ENCODE measurements at places on chromosomes 12 and 14. TPM values are rescaled to one million over a fixed set of nuclear protein-coding genes. Genes with fewer than 3 reads are reported as not detected.

DNA sequence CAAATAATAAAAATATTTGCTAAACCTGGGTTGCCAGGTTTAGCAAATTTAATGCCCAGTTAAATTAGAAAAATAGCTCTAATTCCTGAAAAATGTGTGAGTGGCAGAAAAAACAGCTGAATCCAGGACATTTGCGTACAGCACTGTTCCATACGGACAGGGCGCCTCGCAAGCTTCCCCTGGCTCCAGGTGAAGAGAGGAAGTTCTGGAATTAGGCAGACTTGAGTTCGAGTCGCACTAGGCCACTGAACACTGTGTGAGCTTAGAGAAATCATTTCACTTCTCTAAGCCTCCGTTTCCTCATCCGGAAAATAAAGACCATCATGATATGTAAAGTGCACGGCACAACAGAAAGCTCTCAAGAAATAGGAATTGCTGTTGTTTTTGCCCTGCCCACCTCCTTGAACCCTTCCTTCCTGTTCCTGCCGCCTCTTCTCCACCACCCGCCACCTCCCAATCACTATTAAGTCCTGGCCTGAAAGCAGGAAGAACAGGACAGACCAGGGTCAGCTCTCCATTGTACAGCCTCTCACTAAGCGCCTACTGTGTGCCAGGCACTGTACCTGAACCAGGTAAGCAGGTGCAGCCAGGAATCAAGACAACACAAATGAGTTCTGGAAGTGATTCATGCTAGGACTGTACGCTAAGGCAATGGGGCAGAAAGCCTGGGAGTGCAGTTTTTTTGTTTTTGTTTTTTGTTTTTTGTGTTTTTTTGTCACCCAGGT lies 763 bp upstream of the PHETA1 start:
- DNase-seq = no peak

GRCh38 chr12:107491856-107492255 lies 193.7 kb upstream of the PWP1 start:
- DNase-seq = no peak

The ACOT6 gene
- not detected for total RNA-seq

The CEBPE gene
- not detected for total RNA-seq

DNA sequence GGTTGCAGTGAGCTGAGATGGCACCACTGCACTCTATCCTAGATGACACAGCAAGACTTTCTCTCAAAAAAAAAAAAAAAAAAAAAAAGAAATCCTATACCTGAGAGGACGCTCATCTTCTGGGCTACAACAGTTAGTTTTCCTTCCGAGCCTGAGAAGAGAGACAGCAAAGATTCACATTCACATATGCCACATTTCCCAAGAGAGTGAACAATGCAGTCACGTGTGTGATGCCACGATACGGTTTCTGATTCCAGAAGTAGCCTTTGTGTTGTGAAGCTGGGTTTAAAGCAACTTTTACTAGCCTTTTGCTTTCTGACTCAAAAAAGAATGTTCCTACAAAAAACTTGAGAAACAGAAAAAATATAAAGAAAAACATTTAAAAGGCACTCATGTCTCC lies 19.5 kb downstream of the GCN1 start:
- DNase-seq = no peak

The TEX22 gene
- total RNA-seq = 2.7 TPM

GRCh38 chr14:40656311-40656710 lies 950.4 kb upstream of the LRFN5 start:
- DNase-seq = no peak

DNA sequence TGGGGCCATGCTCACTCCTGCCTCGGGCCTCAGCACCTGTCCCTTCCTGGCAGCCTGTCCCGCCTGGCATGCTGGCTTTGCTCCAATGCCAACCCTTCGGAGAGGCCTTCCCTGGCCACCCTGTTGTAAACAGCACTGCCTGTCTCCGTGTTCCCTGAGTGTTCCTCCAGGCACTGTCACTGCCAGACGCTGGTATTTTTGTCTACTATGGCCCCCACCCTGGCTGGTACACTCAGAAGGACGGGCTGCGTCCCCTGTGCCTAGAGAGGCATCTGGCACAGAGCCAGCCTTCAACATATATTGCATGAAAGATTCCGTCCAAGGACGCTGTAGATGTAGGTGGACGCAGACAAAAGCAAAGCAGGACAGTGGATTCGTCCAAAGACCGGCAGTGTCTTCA lies 2.7 kb upstream of the ASPG start:
- no peak for DNase-seq

- DNase-seq = no peak
Measured at GRCh38 chr12:108806346-108806745, 51.0 kb downstream of the SSH1 start.

- DNase-seq = no peak
Measured at GRCh38 chr12:65090461-65090860, 30.6 kb downstream of the WIF1 start.

- DNase-seq = no peak
Measured at GRCh38 chr12:120118321-120119061, 1.9 kb upstream of the RAB35 start.

DNA sequence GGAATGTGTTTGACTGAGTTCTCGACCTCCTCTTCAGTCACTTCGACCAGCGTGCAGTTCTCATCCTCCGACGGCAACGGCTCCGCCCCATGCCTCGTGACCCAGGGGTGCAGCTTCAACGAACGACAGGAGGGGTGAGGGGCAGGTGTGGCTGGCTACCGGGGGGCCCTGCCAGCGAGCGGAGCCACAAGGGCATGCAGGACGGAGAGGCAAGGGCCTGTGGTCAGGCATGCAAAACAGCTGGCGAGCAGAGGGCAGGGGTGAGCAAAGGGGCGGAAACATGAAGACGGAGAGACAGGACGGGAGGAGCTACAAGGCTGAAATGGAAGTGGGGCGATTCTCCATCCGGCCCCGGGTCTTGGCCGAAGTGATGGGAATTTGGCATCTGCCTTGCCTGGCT lies 38.7 kb downstream of the P2RX4 start:
- DNase-seq = no peak

- no peak for DNase-seq
Measured at GRCh38 chr12:101901777-101902176, 24.4 kb downstream of the DRAM1 start.

The FGF6 gene
- total RNA-seq = not detected

DNA sequence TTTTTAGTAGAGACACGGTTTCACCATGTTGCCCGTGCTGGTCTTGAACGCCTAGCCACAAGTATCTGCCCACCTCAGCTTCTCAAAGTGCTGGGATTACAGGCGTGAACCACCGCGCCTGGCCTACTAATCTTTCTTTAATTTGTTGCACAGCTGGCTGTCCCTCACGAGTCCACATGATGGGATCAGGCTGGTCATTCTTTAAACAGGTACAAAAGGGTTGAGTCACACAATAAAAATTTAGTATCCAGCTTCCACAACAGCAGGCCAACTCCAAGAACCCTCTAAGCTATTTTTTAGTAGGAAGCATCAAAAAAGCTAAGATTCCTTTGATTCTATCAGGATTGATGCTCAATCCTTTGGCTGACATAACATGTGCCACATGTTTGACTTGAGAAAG lies 17.8 kb downstream of the SINHCAF start:
- no peak for DNase-seq

The CPM gene
- not detected for total RNA-seq

- no peak for DNase-seq
Measured at GRCh38 chr12:3101309-3102024, 24.3 kb downstream of the TSPAN9 start.

GRCh38 chr12:25938581-25938980 lies 19.9 kb upstream of the RASSF8 start:
- no peak for DNase-seq

GRCh38 chr14:103899833-103900232 lies 28.4 kb upstream of the TDRD9 start:
- DNase-seq = no peak

GRCh38 chr12:19988459-19988873 lies 379.9 kb upstream of the PDE3A start:
- no peak for DNase-seq

The LTBP2 gene
- total RNA-seq = 1.2 TPM

Data from glutamatergic neuron (in vitro differentiated cells).